ENCODE measurements at places on chromosomes 1 and 21.
A peak's percentile ranks its signal among the peaks of the same experiment; 100 is the strongest.

GRCh38 chr1:207152792-207153468, 48.9 kb downstream of the C4BPA start:
- no peak for DNase-seq

GRCh38 chr1:41765152-41765551, 153.6 kb downstream of the HIVEP3 start:
- DNase-seq = no peak

DNA sequence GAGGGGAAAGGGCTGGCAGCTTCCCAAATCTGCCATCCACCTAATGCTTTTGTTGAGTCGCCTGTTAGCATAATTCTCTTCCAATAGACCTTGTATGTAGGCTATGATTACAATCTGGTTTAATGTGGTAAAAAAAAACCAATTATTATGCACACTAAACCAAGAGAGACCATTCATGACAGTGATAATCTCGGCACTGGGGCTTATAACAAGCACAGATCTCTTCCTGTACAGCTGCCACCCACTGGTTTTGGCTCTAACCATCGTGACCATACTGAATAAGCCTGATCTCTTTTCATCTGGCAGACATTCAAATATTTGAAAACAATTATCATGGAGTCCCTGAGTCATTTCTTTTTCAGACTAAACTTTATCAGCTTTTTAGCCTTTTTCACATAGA, 12.0 kb upstream of the SYT14 start:
- DNase-seq = no peak

- no peak for DNase-seq
Measured at GRCh38 chr1:198929961-198930599, 291.2 kb downstream of the PTPRC start.

DNA sequence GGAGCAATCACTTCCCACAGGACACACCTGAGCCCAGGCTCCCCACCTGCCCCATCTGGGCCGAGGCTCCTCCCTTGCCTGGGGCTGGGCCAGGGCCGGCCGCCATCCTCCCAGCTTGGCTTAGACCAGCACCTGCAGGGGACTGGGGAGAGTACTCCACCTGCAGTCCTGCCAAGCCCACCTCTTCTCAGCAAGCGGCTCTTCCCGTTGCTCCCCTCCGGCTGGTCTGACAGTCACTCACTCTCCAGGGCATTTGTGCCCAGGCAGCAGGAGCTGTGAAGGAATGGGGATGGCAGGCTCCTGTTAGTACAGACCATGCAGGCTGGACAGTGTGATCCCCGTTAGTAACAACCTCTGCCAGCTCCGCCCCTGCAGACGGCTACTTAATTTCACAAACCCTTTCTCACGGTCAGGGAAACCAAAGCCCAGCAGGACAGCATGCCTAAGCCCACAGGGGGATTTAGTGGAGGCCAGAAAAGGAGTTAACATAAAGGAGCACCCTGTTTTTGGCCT, at the start of gene FYB2:
FYB2 (minus strand) TSS at position 18 of the 513 bp plus-strand sequence. CDS start 114 bp downstream, outside the sequence.
- DNase-seq = peak; percentile 24

- DNase-seq = no peak
Measured at GRCh38 chr1:34645919-34646318, 108.9 kb upstream of the GJB5 start.

GRCh38 chr1:63342402-63342801, 20.0 kb downstream of the FOXD3 start:
- DNase-seq = no peak

- DNase-seq = no peak
Measured at GRCh38 chr1:233033361-233033760, 83.0 kb downstream of the NTPCR start.

GRCh38 chr1:238466459-238466858, 575.7 kb upstream of the ZP4 start:
- DNase-seq = no peak

GRCh38 chr1:245822996-245823395, 668.2 kb downstream of the KIF26B start:
- DNase-seq = no peak

GRCh38 chr1:94298861-94299260, 61.5 kb upstream of the ARHGAP29 start:
- peak; percentile 41 for DNase-seq

GRCh38 chr1:229004066-229004833, 266.7 kb upstream of the RAB4A start:
- no peak for DNase-seq

DNA sequence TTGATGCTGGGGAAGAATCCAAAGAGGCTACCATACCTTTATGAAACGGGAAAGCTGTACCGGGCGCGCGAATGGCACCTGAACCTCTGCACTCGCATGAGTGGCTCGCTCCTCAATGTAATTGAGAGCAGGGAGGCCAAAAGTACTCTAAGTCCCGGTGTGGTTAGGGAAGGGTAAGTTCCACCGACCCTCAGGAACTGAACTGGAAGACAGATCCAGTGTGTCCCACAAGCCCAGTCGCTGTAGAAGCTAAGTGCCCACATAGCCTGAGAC, 1.0 kb downstream of the GATAD2B start:
- DNase-seq = no peak

- DNase-seq = no peak
Measured at GRCh38 chr1:211318576-211319280, 7.9 kb upstream of the TRAF5 start.

DNA sequence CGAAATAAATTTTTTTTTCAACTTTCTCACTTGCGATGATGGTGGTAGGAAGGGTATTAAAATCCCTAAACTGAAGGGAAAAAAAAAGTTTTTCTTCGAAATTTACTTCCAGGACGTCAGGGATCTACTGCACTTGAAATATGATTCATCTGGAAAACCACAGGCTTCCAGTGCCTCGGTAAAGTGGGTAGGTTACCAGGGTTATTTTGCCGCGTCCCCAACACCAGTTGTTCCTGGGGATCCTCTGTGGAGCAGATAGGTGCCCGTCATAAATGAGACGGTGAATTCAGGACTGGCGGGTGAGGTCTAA, 773 bp downstream of the RABIF start:
- DNase-seq = no peak

DNA sequence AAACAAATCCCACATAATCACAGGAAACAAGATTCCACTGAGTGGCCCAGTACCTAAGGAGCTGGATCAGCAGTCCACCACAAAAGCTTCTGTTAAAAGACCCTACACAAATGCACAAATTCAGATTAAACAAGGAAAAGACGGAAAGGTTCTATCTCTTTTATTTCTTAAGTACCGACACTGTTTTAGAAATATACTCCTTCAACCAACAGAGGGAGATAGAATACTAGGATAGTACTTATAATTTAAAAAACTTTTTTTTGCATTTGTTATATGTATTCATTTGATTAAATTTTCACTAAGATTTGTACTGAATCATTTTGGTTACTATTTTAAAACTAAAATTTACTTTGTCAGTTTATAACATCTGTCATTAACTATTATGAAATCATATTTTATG, 12.5 kb downstream of the CDC7 start:
- DNase-seq = no peak

DNA sequence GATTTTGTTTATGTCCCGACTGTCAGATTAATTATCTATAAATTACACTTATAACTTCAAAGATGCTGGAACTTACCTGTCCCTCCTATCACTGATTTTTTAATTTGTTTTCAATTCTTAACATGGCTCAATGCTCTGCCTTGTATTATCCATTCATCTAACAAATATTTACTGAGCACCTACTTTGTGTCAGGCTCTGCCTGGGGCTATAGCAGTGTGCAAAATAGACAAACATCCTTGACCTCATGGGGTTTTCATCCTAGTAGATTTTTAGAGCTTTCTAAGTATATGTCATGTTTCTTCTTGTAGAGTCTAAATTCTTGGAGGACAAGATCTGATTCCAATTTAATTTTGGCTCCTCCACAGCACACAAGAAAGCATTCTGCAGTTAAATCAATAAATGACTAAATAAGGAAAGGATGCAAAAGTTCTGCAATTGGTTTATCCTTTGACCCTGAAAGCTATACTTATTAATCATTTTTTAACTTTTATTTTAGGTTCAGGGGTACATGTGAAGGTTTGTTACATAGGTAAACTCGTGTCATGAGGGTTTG, 10.8 kb upstream of the SMYD2 start:
- no peak for DNase-seq

DNA sequence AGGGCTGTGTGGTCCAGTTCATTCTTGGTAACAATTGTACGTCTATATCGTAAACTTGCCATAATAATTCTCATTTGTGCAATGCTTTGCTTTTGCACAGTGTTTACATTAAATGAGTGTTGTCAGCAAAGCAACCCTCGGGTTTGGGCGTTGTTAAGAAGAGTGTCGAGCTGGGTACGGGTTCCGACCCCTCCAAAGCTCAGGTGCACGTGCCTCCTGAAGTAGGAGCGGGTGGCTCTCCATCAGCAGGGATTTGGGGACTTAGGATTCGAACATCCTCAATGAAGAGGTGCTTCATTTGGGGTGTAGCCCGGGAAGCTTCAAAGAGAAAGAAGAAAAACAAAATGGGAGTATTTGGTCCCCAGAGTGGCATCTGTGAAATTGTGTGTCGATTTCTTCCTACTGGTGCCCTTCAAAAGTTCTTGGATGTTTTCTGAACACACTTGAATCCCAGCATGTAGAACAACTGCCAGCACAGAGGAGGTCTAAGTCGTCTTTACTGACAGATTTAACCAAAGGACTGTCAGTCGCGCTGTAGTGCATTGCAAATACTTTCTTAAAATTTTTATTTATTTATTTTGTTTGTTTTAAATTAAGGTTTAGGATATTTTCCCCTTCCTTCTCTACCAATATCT, 1.1 kb downstream of the TRIM58 start:
- no peak for DNase-seq

DNA sequence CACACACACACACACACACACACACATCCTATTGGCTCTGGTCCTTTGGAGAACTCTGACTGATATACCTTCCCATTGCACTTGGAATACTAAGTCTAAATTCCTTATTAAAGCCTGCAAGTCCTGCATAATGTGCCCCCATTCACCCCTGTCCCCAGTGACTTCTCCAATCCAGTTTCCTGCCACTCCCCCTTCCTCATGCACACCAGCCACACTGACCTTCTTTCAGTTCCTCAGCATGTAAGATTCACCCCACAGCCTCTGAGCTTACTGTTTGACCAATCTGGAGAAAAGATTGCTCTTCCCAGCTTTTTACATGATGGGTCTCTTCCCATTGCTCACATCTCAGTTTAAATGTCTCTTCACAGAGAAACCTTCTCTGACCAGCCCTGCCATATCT, 146.6 kb downstream of the TBX15 start:
- no peak for DNase-seq

GRCh38 chr1:153959454-153959853, 1.0 kb upstream of the CRTC2 start:
- no peak for DNase-seq

DNA sequence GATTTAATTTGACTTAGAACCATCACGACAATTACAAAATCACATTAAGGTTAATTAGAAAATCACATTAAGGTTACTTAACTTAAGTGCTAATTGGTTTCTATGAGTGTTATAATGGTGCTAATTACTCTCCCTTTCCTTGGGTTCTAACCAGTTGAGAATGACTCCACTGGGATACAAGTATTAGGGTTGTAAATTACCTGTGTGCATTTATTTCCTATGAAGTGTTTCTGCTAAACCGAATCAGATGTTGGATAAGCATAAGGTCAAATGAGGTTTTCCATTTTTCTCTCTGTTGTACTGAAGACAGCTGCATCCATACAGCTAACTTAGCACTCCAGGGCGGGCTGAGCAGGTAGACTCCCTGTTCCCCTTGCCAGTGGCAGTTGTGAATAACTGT, 610.3 kb upstream of the TMPRSS15 start:
- DNase-seq = no peak

GRCh38 chr1:49102752-49103151, 326.1 kb upstream of the BEND5 start:
- no peak for DNase-seq

DNA sequence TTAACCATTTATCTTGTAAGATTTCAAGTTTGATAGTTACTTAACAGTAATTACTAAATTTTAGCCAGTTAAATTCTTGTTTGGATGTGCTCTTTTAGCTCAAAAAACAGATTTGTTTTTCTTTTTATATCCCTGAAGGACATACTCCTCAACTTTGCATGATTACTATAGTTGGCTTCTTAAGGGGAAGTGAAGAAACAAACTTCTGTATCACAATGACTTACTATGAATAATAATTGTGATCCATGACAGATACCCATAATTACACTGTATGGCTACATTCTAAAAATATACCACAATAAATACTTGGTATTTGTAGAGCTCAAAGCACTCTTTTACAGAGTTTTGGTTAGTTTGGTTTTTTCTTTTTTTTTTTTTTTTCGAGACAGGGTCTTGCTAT, 55.8 kb downstream of the IARS2 start:
- DNase-seq = no peak

- DNase-seq = no peak
Measured at GRCh38 chr1:39195166-39196111, 9.1 kb upstream of the MACF1 start.

DNA sequence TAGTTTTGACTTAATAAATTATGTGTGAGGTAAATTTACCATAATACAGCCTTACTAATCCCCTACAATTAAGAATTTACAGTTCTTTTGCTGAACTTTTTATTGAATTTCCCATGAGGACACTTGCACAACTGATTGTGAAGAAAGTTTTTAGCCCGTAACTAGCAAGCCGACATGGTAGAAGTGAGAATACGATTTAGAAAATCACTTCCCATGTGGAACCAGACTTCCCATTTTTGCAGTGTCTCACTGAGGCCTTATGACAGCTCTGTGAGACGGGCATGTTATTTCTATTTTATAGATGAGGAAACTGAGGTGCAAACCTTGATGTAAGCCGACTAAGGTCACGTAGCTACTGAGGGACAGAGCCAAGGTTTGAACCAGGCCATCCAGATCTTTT, 32.5 kb upstream of the LMO4 start:
- no peak for DNase-seq

DNA sequence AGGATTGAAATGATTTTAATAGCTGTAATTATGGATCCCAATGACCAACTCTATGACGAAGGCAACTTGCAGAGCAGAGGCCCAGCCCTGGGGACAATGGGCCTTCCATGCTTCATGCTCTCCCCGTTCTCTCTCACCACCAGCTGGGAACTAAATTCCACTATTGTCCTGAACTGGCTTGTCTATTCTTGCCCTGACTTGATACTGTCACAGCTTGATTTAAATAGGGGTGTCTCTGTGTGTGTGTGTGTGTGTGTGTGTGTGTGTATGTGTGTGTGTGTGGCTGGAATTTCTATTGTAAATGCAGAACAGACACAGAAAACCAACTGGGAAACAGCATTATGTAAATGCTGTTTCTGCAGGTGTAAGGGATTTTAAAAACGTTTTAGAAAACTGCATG, 57.0 kb downstream of the SLC22A15 start:
- DNase-seq = no peak

DNA sequence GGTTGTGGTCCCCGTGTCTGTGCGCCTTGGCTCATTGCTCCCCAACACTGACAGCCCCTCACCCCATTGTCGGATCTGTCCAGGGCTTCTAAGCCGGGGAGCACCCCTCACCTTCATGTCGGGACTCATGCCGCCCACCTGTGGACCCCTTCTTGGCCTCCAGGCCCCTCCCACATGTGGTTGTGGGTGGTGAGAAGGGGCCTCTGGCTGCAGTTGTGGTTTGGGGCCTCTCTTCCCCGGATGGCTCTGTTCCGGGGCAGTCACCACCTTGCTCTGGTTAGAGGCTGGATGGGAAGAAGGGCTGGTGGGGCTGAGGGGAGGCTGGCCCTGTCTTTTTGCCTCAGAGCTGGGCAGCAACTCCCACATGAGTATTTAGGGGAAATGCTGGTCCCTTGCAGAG, 158.6 kb upstream of the C1orf174 start:
- DNase-seq = no peak

- DNase-seq = no peak
Measured at GRCh38 chr1:206020393-206021007, 3.2 kb downstream of the CTSE start.
